ENCODE measurements at places on chromosomes 7 and 10.

GRCh38 chr10:130871406-130871805 is 440.1 kb downstream of the TCERG1L start:
- DNase-seq: no peak

DNA sequence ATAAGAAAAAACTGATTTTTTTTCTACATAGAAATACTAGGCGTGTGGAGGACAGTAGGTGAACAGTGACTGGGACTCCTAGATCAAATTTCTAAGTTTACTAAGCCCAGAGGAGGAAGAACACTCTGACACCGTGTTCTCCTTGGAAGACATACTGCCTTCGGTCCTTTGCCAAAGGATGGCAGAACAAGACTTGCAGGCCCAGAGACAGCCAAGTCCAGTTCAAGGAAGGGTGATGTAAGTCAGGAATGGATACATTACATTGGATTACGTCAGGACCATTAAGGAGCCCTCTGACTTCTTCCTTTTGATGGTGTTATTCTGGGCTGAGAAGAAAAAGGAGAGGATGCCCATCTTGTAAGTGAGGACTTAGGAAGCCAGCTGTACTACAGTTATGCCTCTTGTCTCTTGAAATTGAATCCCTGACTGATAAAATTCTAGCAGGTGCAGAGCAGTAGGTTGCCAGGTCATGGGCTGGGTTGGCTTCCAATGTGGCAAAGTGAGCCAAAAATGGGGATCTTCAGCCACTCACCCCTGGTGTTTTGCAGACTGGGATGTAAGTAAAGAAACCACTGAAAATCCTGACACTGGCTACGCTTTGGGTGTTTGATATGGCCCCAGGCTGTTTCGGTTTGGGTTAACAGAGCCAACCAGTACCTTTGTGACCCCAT is 45.1 kb downstream of the RELN start:
- DNase-seq: no peak

DNA sequence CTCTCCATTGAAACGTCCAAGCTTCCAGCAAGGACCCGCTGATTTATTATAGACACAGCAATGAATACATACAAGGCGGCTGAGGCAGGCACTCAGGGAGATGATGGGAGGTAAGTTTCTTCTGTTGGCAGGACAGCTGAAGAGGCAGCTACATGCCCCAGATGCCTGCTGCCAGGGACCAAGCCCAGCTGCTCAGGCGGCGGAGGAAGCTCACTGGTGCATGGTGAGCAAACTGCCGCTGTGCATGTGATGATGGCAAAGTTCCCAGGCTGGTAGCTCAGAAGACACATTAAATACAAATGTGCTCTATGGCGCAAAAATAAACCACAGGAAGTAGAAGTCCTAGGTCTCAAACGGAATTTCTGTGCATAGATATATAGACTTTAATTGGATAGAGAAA is 2.3 kb downstream of the DNTT start:
- peak; percentile 9 for DNase-seq

DNA sequence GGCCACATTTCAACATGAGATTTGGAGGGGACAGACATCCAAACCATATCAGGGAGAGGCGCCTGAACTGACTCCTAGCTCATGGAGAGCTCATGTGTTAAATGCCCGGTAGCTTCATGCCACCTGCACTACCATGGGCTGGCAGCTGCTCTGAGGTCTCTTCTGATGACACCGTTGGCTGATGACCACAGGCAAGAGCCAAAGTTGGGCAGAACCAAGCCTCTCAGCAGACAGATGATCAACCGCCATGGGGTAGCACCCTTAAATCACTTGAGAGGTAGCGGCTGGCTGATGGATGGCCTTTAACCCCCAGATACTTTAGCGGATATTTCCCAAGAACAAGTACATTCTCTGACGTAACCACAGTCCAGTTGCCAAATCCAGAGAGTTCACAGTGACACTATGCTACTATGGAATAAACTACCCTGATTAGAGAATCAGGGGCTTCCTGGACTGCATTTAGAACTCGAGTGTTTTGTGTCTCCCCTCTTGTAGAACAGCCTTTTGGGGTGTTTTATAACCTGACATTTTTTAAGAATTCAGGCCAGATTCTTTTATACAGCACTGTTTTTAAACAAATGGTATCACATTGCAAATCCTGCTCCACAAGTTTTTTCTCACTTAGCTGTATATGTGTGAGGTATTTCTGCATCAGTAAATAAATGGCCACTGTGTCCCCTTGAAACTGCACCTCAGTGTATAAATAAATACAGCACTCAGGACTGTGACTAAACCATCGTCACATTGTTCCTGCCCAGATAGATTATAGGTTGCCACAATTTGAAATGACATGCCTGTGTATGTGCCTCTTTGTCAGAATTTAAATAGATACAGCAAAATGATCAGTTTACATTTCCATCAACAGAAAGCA is 30.8 kb upstream of the DRGX start:
- DNase-seq: no peak

DNA sequence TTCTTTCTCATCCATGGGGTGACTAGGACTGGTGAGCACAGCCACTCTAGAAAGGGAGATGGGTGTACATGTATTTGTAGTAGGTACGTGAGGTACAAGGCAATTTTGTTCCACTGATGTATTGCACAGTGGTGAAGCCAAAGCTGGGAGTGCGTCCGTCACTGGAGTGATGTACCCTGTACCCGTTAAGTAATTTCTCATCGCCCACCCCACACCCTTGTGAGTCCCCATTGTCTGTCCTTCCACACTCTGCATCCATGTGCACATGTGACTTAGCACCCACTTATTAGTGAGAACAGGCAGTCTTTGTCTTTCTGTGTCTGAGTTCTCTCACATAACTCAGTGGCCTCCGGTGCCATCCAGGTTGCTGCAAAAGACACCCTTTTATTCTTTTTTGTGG is 658.3 kb downstream of the SDK1 start:
- DNase-seq: no peak

- no peak for DNase-seq
These were observed 6.1 kb downstream of the GPER1 start for GRCh38 chr7:1093916-1094508.

All from activated naive CD4-positive, alpha-beta T cell (primary cell).